CD4-positive, alpha-beta T cell treated with Interleukin-15 for 4 hours (primary cell): ENCODE measurements at places on chromosomes 2 and 18.

DNA sequence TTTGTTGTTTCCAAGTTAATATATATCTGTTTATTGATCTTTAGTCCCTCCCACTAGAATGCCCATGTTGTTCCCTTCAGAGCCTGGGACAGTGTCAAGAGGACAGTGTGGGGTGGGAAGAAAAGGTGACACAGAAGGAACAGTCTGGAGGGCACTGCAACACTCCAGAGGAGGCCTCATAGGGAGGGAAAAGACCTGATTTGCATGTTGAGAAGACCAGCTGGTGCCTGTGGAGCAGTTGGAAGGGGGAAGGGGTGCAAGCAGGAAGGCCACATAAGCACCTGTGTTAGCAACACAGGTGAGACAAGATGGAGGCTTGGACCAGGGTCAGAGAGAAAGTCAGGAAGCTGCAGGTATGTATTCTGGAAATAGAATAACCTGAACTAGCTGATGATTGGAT, 48.1 kb upstream of the FHOD3 start:
- no peak for DNase-seq

DNA sequence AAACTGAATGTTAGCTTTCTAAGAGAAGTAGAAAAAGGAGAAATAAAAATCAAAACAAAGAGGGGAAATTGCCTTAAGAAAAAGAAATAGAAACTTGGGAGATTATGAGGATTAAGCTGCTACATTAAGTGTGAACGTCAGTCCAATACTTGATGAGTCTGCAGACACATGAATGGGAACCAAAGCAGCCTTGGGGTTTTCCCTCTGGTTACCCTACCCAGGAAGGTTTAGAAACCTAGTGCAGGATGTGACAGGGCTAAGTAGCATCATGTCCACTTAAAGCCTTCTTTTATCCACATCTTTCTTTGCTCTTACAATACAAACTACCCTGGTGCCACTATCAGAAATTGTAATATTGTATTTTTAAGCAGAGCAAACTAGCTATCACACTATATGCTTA, 22.3 kb downstream of the SLC35F5 start:
- DNase-seq = no peak

GRCh38 chr2:179104736-179105135, 54.8 kb upstream of the CCDC141 start:
- no peak for DNase-seq

GRCh38 chr2:71100195-71100964, 29.6 kb downstream of the MCEE start:
- DNase-seq = peak; percentile 52

- DNase-seq = no peak
These were observed 22.8 kb downstream of the ATP8B1 start for GRCh38 chr18:57780318-57780705.

- no peak for DNase-seq
These were observed 231.3 kb downstream of the ZRANB3 start for GRCh38 chr2:135299658-135300244.

GRCh38 chr2:219983836-219984235, 356.4 kb downstream of the SLC4A3 start:
- DNase-seq = no peak

GRCh38 chr18:13584825-13585224, 141.5 kb downstream of the FAM210A start:
- DNase-seq = no peak

DNA sequence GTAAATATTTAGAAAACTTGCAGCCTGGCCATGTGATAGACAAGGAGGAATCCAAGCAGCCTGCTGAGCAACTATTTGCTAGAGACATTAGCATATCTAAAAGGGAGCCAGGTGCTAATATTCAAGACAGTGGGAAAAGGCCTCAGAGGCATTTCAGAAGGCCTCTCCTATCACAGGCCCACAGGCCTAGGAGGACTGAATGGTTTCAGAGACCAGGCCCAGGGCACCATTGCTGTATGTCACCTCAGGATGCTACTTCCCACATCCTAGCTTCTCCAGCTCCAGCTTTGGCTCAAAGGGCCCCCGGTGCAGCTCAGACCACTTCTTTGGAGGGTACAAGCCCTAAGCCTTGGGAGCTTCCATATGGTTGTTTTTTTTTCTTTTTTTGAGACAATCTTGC, 3.8 kb downstream of the NAT8 start:
- no peak for DNase-seq
